Endothelial cell of coronary artery (primary cell): ENCODE measurements at places on chromosomes 5 and 9. TPM values are rescaled to one million over a fixed set of nuclear protein-coding genes. Genes with fewer than 3 reads are reported as not detected.

The LEAP2 gene
- total RNA-seq: 0.09 and 0.19 TPM in 2 replicates

The C5orf58 gene
- total RNA-seq: not detected in 2 replicates

The FGF10 gene
- total RNA-seq: not detected in 2 replicates

The MAN1B1 gene
- 54.5 and 71.4 TPM in 2 replicates for total RNA-seq

The SLC30A5 gene
- 61.3 and 71.8 TPM in 2 replicates for total RNA-seq

The KLHL3 gene
- total RNA-seq: 12.3 and 13.2 TPM in 2 replicates

The TMEM174 gene
- total RNA-seq: not detected in 2 replicates

The RFX3 gene
- 5.0 and 7.1 TPM in 2 replicates for total RNA-seq

The TLR4 gene
- 43.6 and 92.9 TPM in 2 replicates for total RNA-seq

The SLCO6A1 gene
- total RNA-seq: under 0.01 TPM in 1 of 2 replicates, not detected in the other

The NUTM2F gene
- not detected in 2 replicates for total RNA-seq

The MARCHF11 gene
- total RNA-seq: not detected in 2 replicates

The UGT3A1 gene
- not detected in 2 replicates for total RNA-seq

The CDH10 gene
- under 0.01 and 0.19 TPM in 2 replicates for total RNA-seq

The CACNA1B gene
- under 0.01 and 0.18 TPM in 2 replicates for total RNA-seq

The SECISBP2 gene
- total RNA-seq: 19.4 and 26.9 TPM in 2 replicates

The MTRR gene
- total RNA-seq: 18.7 and 25.4 TPM in 2 replicates

The CYFIP2 gene
- total RNA-seq: 15.5 and 18.8 TPM in 2 replicates

The KCNV2 gene
- not detected in 2 replicates for total RNA-seq

The SPAG8 gene
- 0.19 and 0.27 TPM in 2 replicates for total RNA-seq

The HACD4 gene
- total RNA-seq: 0.45 and 0.56 TPM in 2 replicates

The SQSTM1 gene
- total RNA-seq: 355 and 525 TPM in 2 replicates

The CCDC192 gene
- total RNA-seq: not detected in 2 replicates

The PDLIM4 gene
- total RNA-seq: 50.3 and 63.1 TPM in 2 replicates

The EDIL3 gene
- total RNA-seq: 10.0 and 11.4 TPM in 2 replicates

The SLC45A2 gene
- 0.09 TPM in 1 of 2 replicates, not detected in the other for total RNA-seq

The NCS1 gene
- 26.4 and 33.8 TPM in 2 replicates for total RNA-seq

The IFNA2 gene
- total RNA-seq: not detected in 2 replicates

The DDX41 gene
- 129 and 138 TPM in 2 replicates for total RNA-seq

The CD14 gene
- 0.09 and 2.2 TPM in 2 replicates for total RNA-seq

The DOCK8 gene
- total RNA-seq: 0.36 and 0.56 TPM in 2 replicates

The RICTOR gene
- 30.8 and 30.9 TPM in 2 replicates for total RNA-seq

The IRX4 gene
- not detected in 2 replicates for total RNA-seq

The DIRAS2 gene
- not detected in 2 replicates for total RNA-seq

The RGS7BP gene
- total RNA-seq: 2.5 and 3.1 TPM in 2 replicates

The SPINK13 gene
- not detected in 2 replicates for total RNA-seq

The GPR150 gene
- total RNA-seq: 0.18 and 0.19 TPM in 2 replicates

The ECSCR gene
- total RNA-seq: 217 and 377 TPM in 2 replicates

The PIP5K1B gene
- total RNA-seq: under 0.01 TPM in 1 of 2 replicates, not detected in the other
